ENCODE measurements at places on chromosomes 7 and 10.
A peak's percentile ranks its signal among the peaks of the same experiment; 100 is the strongest.

- no peak for DNase-seq
Observed at GRCh38 chr7:42672339-42672999, 239.4 kb downstream of the C7orf25 start.

DNA sequence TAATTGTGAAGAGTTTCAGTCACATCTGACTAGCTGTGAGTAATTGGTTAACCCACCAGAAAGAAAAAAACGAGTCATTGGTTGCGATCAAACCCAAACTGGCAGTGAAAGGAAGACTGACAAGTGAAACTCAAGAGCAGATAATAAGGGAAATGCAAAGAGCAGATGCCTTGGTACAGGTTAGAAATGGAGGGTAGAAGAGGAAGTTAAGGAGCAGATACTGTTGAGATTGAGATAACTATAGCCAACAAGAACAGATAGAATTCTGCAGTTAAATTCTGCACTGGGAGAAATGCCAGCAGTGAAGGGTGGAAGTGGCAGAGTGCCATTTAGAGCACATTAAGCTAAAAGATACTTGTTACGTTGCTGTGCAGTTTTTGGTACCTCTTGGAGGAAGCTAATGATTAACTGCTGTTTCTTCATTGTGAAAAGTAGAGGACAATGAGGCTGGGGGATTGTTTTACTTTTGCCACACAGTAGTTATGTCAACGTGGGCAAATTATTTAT lies 65.8 kb downstream of the CDK13 start:
- DNase-seq, result peak; percentile 22

GRCh38 chr10:117830787-117831212 lies 215.9 kb downstream of the RAB11FIP2 start:
- DNase-seq, result no peak

- no peak for DNase-seq
Observed at GRCh38 chr10:99983280-99983988, 26.3 kb downstream of the DNMBP start.

DNA sequence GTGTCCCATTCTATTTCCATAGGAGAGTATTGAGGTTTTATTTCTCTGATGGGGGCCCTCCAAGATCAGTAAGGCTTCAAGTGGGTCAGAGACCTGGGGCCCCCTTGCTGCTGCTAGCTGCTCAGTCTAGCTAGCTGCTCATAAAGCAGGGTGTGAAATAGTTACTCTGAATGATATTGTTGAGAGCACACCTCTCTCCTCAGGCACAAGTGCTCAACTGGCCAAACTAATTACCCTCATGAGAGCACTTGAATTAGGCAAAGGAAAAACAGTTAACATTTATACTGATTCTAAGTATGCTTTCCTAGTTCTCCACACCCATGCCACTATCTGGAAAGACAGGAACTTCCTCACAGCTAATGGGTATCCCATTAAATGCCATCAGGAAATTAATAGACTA lies 5.4 kb upstream of the SFTPA1 start:
- no peak for DNase-seq

DNA sequence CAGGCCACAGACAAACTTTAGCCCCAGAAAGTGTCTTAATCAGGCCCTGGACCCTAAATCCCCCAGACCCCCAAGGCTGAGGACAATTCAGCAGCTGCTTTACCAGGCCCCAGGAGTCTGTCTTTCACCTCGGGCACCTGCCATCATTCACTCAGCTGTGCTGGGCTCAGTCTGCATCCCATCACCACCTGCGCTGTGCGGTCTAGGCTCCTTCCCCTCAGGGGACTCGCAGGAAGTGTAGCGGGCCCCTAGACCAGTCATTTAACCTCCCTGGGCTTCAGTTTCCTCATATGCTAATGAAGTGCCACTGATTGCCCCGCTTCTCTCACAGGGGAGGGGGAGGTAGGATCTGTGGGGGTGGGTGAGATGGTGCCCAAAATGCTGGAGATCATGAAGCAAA lies 76.4 kb upstream of the ZMIZ1 start:
- no peak for DNase-seq

- no peak for DNase-seq
Observed at GRCh38 chr10:21975378-21975990, 28.0 kb downstream of the DNAJC1 start.

DNA sequence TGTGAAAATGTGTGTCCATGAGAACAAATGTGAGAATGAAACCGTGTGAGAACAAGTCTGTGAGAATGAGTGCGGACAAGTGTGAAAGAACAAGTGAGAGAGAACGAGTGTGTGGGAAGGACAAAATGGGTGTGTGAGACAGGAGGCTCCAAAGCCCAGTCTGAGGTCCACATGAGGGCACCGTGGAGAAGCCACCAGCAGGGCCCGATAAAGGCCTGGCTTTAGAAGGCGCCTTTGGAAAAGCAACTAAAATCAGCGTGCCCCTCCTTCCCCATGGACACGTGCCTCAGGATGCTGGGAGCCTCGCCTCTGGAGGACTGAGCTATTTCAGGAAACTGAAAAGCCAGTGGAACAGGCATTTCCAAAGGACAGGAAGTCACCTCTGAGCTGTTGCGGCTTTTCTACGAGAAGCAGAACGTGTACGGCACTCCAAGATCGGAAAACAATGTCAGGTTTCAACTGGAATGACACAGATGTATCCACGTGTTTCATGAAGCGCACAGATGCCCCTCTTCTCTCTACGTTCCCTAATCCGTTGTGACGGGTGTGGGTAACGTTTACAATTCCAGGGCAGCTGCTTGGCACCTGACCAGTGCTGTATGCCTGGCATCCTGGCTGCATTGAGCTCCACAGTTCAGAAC lies 46.4 kb downstream of the ESYT2 start:
- DNase-seq, result peak; percentile 51

- no peak for DNase-seq
Observed at GRCh38 chr7:55973747-55974250, 9.4 kb downstream of the NIPSNAP2 start.

All from foreskin keratinocyte (primary cell).